ENCODE measurements at places on chromosomes 2 and 18. TPM values are rescaled to one million over a fixed set of nuclear protein-coding genes. Genes with fewer than 3 reads are reported as not detected.

DNA sequence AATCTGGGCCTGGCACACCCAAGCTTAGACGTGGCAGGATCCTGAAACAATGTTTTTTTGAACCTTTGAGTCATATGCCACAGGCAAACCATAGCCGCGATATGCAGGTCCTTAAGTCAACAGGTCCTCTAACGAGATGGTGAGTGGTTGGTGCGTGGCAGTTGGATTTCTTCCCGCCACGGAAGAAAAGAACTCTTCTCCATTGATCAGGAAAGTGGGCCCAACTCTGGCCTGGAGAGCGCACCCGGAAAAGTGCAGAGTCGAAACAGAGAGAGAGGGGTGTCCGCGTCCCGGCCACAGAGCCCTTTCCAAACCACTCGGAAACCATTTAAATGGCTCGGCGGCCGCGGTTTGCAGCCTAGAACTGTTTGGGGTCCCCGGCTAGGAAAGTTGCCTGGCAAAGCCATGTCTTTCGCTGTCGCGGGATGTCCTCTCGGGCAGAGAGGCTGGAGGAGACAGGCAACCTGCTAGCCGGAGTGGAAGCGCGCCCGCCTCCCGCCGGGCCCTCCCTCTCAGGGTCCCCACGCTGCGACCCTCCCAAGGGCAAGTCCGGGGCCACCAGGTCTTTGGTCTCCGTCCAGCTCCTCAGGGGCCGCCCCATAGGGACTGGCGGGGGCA, 777 bp downstream of the GALNT3 start:
- H3K36me3 ChIP-seq: peaks cover 5% of the 10 kb centered on the region
- H3K4me1 ChIP-seq: peaks cover 34% of the 10 kb centered on the region
- peak overlapping the region; percentile 97 for H3K27ac ChIP-seq
- DNase-seq: peak; percentile 12
- H3K4me3 ChIP-seq: peak overlapping the region; percentile 99

GRCh38 chr2:239287461-239287860, 113.4 kb downstream of the HDAC4 start:
- H3K27me3 ChIP-seq: peaks cover 20% of the 10 kb centered on the region
- DNase-seq: no peak
- peak overlapping the region; percentile 28 for H3K4me3 ChIP-seq
- H3K36me3 ChIP-seq: peaks cover 4% of the 10 kb centered on the region
- H3K4me1 ChIP-seq: peaks cover 68% of the 10 kb centered on the region
- H3K27ac ChIP-seq: peak overlapping the region; percentile 54

GRCh38 chr2:69979902-69980807, 18.7 kb upstream of the ASPRV1 start:
- H3K27me3 ChIP-seq: no peaks in the 10 kb centered on the region
- H3K4me1 ChIP-seq: peaks cover 12% of the 10 kb centered on the region
- no peak overlapping the region for H3K27ac ChIP-seq
- DNase-seq: no peak

DNA sequence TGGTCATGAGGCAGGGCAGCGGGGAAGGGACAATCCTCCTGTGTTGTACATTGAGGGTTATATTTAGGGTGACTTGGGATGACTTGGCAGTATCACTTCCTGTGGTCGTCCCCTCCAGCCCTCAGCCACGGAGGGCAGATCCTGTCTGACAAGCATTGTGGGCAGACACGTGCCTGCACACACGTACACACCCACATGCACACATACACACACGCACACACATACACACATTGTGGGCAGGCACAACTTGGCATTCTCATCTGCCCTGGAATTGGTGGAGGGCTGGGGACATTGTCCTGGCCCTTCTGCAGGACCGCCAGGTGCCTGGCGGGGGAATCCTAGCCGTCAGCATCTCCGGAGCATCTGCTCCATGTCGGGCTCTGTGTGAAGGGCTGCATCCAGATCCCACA, 47.6 kb downstream of the ODC1 start:
- peaks cover 7% of the 10 kb centered on the region for H3K36me3 ChIP-seq
- H3K4me1 ChIP-seq: peaks cover 55% of the 10 kb centered on the region
- DNase-seq: peak; percentile 46
- peak overlapping the region; percentile 0 for H3K4me3 ChIP-seq
- H3K27ac ChIP-seq: no peak overlapping the region

- H3K36me3 ChIP-seq: no peaks in the 10 kb centered on the region
- H3K4me3 ChIP-seq: no peak overlapping the region
- H3K4me1 ChIP-seq: no peaks in the 10 kb centered on the region
- no peak for DNase-seq
Measured at GRCh38 chr2:20524412-20525040, 77.7 kb downstream of the RHOB start.

GRCh38 chr2:15728245-15728938, 136.7 kb downstream of the DDX1 start:
- H3K4me1 ChIP-seq: no peaks in the 10 kb centered on the region
- H3K27ac ChIP-seq: no peak overlapping the region
- H3K36me3 ChIP-seq: no peaks in the 10 kb centered on the region
- peaks cover 4% of the 10 kb centered on the region for H3K27me3 ChIP-seq
- DNase-seq: no peak
- H3K4me3 ChIP-seq: no peak overlapping the region

Gene KRTCAP3
- 13.4 TPM for total RNA-seq

Gene B3GNT7
- 0.76 TPM for total RNA-seq

Gene CRYGD
- not detected for total RNA-seq

Gene BOLL
- total RNA-seq: 0.10 TPM

Gene TCF7L1
- total RNA-seq: 0.16 TPM
